Posterior vena cava (tissue), 2 donors: ENCODE measurements at places on chromosomes 4 and X.

GRCh38 chr4:15833801-15834200 lies 55.7 kb downstream of the CD38 start:
- no peak for DNase-seq

GRCh38 chr4:156634612-156635011 lies 337.0 kb downstream of the PDGFC start:
- DNase-seq = no peak

DNA sequence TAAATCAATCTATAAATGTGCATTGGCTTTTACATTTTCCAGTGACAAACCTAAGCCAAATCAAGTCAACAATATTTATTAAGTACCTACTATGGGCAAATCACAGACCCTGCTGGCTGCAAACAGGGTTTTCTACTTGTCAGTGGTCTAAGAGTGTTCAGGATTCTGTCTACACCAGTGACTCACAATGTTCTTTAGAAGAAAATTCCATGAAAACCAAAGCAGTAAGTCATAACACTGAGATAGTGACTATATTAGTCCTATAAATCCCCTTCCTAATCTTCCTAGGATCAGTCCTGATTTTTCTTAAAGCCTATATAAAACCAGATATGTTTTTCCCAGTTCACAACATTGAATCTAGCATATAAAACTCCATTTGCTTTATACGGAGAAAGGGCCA lies 69.7 kb downstream of the PPP3CA start:
- no peak for DNase-seq

GRCh38 chr4:73917081-73917501 lies 47.9 kb downstream of the CXCL1 start:
- DNase-seq = no peak

- no peak for DNase-seq
Observed at GRCh38 chr4:81874661-81875515, 403.2 kb upstream of the RASGEF1B start.

GRCh38 chr4:155745984-155746383 lies 12.8 kb upstream of the GUCY1B1 start:
- DNase-seq = no peak

DNA sequence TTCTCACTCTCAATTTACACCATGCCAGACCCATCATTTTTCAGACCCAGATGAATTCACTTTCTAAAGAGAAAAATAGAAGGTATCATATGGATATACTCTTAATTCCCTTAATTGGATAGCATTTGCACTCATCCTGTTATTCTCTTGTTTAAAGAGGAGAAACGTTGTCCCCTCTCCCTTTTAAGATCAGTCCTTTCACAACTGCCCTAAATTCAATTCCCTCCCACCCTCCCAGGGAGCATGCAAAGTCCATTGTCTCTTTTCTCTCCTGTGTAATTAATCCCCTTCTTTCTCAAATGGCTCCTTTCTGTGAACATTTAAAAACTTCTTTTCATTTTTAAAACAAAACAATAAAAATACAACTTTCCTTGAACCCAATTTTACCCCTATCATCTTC lies 124.7 kb upstream of the TLL1 start:
- no peak for DNase-seq

- no peak for DNase-seq
Observed at GRCh38 chr4:41102414-41103092, 111.8 kb downstream of the APBB2 start.

GRCh38 chr4:82320351-82320750 lies 53.4 kb downstream of the HNRNPD start:
- no peak for DNase-seq

GRCh38 chr4:36278789-36279188 lies 2.6 kb upstream of the DTHD1 start:
- DNase-seq = no peak

- DNase-seq = no peak
Observed at GRCh38 chrX:131595120-131595519, 51.2 kb downstream of the OR13H1 start.

DNA sequence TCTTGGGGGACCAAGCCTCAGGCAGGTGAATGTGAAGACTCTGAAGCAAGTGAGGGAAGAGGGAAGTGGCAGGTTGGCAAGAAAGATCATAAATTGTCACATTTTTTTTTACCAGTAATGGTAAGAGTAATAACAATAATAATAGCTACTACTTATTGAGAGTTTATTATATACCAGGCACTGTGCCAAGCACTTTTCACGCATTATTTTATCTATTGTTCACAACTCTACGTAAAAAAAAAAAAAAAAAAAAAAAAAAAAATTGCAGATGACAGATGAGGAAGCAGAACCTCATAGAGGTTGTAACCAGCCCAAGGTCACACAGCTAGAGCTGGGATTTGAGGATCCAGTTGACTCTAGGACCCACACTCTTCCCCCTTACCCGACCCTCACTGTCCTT lies 40.9 kb downstream of the TSC22D3 start:
- no peak for DNase-seq

- DNase-seq = no peak
Observed at GRCh38 chrX:110569506-110569905, 210.9 kb downstream of the RTL9 start.

DNA sequence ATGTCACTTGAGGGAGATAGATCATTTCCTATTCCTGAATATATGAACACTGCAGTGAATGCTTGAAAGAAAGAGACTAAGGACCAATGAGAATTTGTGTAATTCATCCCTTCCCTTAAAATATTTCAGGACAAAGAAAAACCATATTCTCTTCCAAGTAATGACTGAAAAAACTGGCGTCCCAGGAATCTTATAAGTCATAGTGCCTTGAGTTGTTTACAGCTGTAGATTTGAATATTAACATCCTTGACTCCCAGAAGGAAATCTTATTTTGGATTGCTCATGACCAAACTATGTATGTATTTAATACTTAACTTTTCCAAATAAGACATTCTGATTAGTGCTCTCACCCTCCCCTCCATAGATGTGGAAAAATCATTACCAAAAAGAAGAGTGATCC lies 55.5 kb downstream of the CLDN22 start:
- DNase-seq = no peak

DNA sequence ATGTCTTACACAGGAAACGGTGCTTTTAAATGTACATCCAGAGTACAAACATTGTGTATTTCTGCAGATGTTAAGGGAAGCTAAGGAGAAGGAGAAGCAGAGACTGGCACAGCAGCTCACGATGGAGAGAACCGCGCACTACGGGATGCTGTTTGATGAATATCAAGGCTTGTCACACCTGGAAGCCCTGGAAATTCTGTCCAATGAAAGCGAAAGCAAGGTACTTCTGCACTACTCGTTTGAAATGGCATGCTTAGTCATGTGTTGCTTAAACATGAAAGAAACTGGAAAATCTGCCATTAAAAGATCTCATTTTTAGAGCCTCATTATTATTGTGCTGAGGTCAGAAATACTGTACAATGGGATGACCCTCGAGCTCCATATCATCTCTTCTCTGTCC lies 47.2 kb downstream of the FAM114A1 start:
- no peak for DNase-seq
